ENCODE measurements at places on chromosomes 5 and 9.

GRCh38 chr9:115883467-115884329, 269.9 kb upstream of the PAPPA start:
- no peak for DNase-seq

GRCh38 chr5:156310115-156310514, 16.8 kb upstream of the SGCD start:
- DNase-seq: no peak

DNA sequence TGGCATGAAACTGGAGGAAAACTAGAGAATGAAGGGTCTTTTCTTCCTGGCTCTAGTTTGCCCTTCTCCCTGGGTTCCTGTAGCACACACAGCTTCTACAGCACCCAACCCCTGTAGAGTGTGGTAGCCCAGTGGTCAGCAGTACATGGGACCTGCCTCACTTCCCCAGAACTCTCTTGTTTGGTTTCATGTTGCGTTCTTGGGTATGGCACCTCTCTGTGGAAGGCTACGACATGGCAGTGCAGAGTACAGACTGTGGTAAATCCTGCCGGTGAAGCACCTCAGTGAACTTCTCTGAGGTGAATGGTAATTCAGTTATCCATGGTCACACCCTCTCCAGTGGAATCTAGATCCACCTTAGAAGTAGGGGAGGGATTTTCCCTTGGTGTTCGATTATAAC, 105.5 kb downstream of the TLR4 start:
- no peak for DNase-seq

DNA sequence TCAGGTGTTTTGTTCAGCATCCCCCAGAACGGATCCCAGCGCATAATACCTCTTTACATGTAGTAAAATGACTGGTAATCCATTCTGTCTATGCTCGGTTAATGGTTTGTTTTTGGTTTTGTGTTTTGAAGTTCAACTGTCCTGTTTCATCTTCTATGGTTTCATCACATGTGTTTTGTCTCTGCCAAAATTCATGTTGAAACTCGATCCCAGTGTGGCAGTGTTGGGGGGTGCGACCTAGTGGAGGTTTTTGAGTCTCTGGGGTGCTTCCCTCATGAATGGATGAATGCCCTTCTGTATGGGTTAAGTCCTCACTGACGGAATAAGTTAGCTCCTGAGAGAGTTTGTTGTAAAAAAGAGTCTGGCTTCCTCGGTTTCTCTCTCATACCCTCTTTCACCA, 317.4 kb downstream of the KDM4C start:
- no peak for DNase-seq

GRCh38 chr5:125042261-125042890, 295.9 kb upstream of the ZNF608 start:
- DNase-seq: no peak

GRCh38 chr5:129768735-129769134, 20.8 kb downstream of the MINAR2 start:
- DNase-seq: no peak

DNA sequence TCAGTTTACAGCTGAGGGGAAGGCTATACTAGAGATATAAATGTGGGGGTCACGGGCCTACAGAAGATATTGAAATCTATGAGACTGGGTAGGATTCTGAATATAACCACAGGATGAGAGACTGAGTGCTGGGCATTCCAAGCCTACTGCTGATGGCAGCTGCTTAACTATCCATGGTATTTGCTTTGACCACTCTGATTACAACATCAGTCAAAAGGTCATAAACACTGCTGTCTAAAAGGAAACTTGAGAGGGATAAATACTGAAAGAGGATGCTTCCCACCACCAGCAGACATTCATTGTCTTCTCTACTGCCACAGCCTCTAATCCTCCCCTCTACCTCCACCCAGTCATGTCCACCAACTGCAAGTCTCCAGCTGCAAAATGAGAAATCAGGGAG, 3.8 kb downstream of the ZNF622 start:
- DNase-seq: peak; percentile 89

DNA sequence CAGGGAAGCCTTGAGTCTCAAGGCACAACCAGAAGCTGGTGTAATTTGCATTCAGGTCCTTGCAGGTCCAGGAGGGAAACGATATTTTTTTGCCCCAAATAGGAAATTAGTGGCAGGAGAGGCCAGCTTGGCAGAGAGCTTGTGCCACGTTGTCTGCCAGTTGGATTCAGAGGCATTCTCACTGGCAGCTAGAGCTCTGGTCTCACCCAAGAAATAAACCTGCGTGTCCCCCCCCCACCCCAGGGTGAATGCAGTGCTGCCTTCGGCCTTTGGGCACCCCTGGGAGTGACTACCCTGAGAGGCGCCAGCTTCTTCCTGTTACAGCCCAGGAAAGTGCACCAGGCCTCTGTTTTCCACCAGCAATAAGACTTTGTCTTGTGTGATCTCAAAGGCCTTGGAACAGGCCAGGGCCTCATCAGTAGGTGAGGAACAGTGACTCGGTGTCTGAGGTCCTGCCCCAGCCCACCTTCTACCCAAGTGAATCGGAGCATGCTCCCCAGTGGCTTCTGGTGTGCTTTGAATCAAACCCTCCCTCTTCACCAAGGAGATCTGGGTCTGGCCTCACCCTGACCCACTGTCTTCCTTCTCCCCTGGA, 68.4 kb downstream of the HSPA4 start:
- no peak for DNase-seq

DNA sequence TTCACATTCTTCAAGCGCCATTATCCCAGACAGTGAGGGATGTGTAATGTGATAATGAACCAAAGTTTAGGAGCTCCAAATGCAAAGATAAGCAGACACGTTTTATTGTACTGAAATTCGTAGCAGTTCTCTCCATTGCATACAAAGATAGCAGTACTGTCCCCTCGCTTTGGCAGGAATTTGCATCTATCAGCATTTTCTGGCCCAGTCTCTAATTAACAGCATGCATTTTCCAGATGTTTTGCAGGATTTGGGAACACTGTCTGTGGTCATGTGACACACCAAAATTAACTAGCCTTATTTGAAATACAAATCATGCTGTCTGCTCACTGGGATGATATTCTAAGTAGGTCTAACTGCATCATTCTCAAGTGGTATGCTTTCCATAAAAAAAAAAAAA, 235.9 kb upstream of the TRPM3 start:
- DNase-seq: no peak

DNA sequence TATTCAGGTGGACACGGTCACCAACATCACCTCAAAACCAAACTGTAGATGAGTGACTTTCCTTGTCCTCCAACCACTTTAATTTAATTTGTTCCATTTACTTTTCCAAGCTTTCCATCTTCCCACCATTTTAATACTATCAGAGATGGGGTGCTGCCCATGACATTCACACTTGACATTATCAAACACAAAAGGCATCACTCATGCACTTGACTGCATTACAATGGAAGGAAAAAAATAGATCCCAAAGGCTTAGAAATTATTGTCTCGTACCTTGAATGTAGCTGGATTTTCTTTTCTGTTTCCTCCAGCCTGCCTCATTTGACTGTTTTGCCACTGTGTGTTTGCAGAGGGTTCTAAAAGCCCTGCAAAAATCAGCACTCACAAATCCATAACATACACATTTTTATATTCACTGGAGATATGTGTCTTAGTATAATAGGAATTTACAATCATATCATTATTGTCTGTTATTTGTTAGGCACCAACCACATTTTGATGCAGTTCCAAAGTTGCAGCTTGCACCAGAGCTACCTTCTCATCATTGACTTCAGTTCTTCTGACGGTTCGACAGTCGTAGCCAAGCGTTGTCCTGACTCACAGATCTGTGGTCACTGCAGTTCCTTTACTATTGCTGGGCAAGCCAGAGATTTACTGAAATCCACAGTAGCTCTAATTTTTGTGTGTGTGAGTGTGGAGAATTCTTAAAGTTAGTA, 712.3 kb upstream of the WWC1 start:
- peak; percentile 22 for DNase-seq

DNA sequence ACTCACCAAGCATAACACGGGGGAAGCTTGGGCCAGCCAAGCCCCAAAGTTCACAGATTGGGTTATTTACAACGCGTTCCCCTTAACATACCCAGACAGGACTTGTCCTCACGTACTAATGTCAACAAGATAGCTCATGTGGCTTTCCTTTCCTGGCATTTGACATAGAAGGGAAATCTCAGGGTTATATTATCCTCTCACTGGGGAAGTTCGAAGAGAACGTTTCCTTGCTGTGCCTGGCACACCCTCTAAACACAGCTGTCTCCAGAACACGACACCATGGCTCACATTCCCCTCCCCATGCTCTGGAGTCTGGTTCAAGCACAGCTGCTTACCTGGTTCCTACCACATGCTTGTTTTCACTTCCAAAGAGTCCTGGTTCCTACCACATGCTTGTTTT, 46.8 kb upstream of the OTULINL start:
- DNase-seq: no peak

GRCh38 chr5:39394946-39395345, 29.8 kb downstream of the DAB2 start:
- DNase-seq: peak; percentile 79

DNA sequence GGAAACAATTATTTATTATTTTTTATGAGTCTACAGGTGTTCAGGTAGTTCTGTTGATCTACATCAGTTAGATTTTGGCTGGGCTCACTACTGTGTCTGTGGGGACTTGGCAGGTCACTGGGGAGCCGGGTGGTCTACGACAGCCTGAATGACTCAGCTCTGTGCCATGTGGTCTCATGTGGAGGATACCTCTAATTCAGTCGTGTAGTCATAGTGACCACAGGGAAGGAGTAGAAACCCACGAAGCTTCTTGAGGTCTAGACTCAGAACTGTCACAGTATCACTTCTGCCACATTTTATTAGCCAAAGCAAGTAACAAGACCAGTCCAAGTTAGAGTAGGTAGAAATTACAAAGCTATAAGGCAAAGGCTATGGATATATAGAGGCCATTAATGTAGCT, 64.7 kb upstream of the GRAMD2B start:
- DNase-seq: no peak

DNA sequence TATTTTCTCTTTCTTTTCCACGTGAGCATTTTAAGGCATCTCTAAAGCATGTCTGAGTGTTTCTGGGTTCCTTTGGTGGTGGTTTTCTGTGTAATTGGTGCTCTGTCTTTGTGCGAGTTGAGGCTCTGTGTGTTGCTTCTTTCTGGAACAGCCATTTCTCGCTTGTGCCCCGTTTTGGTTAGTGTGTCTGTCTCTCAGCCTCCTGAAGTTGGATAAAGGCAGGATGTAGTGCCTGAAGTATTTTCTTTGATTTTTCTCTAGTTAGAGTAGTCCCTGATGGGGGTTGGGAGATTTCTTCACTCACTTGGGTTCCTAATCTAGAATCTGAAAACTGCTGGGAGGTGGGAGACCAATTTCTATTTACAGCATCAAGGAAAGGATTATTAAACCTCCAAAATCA, 129.7 kb upstream of the TMEM161B start:
- DNase-seq: no peak

- DNase-seq: no peak
Observed at GRCh38 chr5:1657161-1657741, 133.5 kb upstream of the LPCAT1 start.

DNA sequence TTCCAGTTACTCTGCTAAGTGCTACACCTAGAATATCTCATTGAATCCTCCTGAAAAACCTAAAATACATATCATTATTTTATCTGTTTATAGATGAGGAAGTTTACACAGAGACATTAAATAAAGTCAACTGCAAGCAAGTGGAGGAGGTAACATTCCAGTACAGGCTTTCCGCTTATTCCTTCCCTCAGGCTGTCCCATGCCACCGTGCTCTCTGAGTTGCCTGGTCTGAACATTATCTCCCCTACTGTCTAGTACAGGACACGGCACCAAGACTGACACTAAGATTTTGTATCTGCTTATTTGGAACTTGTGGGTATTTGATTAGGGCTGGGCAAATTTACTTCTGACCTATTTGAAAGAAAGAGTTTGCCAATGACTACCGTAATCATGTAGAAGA, 172.4 kb upstream of the STK32A start:
- DNase-seq: no peak

- DNase-seq: no peak
Observed at GRCh38 chr9:137376386-137376785, 46.6 kb downstream of the EXD3 start.

- no peak for DNase-seq
Observed at GRCh38 chr9:125887172-125887571, 140.0 kb downstream of the PBX3 start.

DNA sequence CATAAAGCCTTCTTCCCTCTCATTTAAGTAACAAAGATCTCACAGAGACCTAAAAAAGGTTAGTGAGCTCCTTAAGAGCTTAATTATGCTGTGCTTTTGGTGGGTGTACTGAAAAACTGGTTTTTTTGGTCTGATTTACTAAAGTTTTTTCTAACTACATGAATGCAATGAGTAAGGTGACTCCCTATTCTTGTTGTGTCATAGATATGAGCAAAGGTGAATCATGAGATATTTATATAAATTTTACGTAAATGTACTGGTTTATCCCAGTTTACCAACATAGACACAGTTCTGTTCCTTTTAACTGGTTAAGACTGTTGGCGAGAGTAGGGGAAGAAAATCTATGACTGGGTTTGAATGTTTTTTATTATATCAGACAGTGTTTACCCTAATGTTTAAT, 250.5 kb downstream of the NR2F1-AS1 start:
- no peak for DNase-seq

DNA sequence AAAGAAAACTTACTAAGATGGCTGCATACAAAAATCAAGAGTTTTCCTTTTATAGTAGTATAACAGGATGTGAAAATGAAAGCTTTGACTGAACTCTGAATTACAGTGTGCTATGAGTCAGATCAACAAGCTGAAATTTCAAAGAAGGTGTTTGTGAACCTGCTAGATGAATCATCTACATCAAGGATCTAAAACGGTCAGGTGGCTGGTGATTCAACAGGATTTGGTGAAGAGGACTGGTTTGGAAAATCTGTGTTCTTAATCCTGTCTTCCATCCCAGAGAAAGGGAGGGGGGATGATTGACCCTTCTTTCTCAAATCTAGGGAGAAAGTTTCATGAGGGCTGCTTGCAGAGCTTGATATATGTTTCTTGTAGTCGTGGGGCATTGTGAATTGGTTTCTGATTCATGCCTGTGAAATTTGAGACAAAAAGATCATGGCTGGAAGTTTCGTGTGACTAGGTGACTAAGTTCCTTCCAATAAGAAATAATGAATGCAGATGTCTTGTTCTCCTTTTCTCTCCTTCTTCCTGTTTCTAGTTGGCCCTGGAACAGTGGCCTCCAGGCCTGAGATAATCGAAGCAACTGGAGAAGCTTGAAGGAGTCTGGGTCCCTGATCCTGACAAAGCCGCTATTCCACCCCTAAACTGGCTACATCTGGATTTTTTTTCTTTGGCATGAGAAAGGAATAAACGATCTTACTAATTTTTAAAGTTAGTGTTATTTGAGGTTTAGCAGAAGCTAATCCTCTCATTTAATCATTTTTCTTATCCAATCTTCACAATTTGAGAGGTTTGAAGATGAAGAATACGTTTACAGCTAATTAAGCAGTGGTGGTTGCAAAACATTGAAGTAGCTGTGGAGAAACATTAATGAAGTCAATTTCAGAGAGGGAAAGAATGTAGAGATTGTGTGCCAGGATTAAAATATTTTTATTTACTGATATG, 67.2 kb downstream of the MRPS30 start:
- peak; percentile 77 for DNase-seq

- no peak for DNase-seq
Observed at GRCh38 chr9:107161338-107161737, 121.7 kb upstream of the RAD23B start.

- DNase-seq: no peak
Observed at GRCh38 chr5:9112520-9113291, 433.2 kb downstream of the SEMA5A start.

GRCh38 chr5:146448783-146449519, 1.8 kb downstream of the TCERG1 start:
- DNase-seq: no peak

All from non-pigmented ciliary epithelial cell (primary cell).